CD8-positive, alpha-beta T cell (primary cell): ENCODE measurements at places on chromosomes 16 and 17. TPM values are rescaled to one million over a fixed set of nuclear protein-coding genes. Genes with fewer than 3 reads are reported as not detected.

The KRTAP4-4 gene
- not detected for total RNA-seq

The PPY gene
- not detected for total RNA-seq

The NEUROD2 gene
- total RNA-seq, result not detected

- no peak for DNase-seq
Measured at GRCh38 chr16:26204138-26204537, 512.4 kb downstream of the HS3ST4 start.

DNA sequence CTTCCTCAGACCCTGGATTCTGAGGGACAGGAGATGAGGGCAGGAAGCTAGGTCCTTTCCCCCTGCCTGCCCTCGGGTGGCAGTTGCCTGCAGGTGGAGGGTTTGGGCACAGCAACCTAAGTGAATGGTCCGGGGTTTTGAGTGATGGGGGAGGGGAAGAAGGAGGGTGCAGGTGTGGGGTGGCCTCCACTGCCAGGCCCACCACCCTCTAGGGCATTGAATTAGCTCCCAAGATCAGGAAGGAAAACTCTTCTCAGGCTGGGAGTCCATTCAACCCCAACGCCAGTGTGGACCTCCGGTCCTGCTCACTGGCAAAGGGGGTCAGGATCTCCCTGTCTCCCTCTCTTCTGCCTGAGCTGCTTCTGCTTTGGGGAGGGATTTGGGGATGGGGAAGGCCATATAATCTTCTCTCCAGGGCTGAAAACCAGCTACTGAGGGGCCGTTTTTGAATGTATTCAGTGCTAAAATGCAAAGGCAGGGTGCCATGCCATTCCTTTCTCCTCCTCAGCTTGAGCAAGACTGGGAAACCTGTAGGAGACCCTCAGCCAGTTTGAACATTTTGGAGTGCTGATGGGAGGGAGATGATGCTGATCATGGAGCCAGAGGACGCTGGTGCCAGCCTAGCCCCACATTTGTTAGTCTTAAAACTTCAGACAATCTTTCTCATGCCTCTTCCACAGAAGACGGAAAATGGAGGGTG is 18.8 kb downstream of the GRB7 start:
- no peak for DNase-seq
